Foreskin melanocyte (primary cell): ENCODE measurements at places on chromosomes 11 and 22.

DNA sequence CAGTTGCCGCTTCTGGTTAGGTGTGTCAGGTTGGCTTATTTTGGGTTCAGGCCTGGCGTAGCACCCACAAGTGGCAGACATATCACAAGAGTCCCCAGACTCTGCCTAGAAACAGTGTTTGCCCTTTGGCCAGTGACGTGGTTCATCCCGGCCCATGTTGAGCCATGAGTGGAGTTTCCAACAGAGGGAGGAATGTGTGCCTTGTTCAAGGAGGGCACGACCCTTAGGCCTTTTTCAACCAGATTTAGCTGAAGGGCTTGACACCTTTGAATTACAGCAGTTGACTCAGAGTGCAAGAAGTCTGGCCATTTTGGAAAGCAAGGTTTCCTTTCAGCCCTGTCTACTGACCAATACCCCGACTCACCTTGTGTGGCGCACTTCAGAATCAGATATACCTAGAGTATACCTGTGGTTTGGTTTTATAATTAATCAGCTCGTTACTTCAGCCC, 15.1 kb upstream of the AIFM3 start:
- DNase-seq: no peak

DNA sequence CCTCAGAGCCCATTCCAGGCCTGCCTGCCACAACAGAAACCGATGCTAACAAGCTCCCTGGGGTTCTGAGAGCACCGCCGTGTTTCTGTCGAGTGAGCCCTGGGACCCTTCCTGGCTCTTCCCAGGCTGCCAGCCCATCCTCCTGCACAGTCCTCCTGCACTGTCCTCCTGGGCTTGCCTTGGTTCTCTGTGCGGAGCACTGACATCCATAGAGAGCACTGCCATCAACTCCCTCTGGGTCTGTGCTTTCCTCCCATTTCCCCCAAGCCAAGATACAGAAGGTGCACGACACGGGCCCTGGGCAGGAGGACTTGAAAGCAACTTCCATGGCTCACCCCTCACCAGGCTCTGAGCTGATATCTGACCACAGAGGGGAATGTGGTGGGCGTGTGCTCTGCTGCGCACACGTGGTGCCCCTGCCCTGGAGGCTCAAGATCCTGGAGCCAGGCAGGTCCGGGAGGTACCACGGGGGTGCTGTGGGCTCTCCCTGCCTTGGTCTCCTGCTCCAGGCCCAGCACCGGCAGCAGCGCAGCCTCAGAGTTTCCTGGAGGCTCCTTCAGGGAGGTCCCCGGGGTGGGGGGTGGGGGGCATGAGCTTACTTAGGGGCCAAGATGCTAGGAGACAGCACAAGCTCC, 304.2 kb downstream of the BRD1 start:
- DNase-seq: no peak

DNA sequence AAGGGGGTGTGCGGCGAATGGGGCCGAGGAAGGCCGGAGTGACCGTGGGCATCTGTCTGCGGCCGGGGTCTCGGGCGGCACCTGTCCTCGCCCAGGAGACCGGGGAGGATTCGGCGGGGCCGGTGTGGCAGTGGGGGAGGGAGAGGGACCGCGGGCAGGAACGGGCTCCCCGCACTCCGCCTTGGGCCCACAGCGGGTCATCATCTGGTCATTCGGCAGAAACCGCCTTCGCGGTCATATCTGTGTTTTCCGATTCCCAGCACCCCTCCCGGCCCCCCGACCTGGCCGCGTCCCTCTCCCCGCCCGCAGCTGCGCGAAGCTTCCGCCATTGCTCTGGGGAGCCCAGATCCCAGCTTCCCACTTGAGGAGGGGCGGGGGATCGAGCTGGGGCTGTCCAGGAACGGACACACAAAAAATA, 824 bp upstream of the CBX6 start:
- DNase-seq: no peak

- no peak for DNase-seq
Measured at GRCh38 chr22:31504282-31504681, 7.9 kb downstream of the SFI1 start.

DNA sequence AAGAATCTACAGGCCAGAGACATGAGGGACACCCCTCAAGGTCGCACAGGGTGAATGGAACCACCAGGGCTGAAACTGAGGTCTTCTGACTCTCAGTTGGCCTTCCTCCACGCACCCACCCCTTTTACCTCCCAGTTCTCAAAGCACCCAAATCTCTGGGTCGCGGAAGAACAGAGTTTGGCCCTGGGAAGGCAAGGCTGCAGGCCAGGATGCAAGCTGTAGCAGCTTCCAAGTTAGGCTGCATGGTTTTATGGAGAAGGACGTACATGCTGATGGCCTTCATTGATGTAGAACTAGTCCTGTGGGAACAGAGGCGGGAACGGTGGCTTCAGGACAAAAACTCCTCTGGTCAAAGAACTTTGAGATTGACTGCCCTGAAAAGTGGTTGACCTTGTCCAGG, 143.5 kb upstream of the B3GAT1 start:
- no peak for DNase-seq

GRCh38 chr22:46929710-46930204, 167.3 kb downstream of the TBC1D22A start:
- DNase-seq: no peak

- no peak for DNase-seq
Measured at GRCh38 chr11:126405906-126406305, 50.4 kb downstream of the ST3GAL4 start.

- no peak for DNase-seq
Measured at GRCh38 chr11:35878741-35879140, 65.1 kb upstream of the LDLRAD3 start.

DNA sequence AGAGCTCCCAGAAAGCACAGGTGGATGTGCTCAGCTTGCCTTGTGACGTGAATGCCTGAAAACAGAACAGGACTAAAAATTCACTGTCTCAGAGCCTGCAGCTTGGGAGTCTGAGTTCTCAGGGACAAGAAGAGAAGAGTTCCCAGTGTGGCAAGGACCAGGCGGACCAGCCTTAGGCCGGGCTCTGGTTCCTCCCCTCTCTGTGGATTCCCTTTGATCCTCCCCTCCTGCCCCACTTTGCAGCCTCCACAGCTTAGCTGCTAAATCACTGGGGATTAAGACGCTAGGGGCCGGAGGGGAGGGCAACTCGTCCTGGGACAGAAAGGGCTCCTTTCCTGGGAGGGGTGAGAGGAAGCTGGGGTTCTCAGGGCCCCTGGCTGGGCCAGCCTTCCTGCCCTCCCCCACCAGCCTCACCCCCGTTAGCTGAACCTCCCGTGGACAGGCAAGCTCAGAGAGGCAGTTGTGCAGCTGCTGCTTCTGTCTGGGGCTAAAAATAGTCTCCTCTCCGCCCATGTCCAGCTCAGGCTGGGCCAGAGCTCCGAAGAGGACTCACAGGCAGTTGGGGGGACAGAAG, 29.9 kb upstream of the JAM3 start:
- no peak for DNase-seq

DNA sequence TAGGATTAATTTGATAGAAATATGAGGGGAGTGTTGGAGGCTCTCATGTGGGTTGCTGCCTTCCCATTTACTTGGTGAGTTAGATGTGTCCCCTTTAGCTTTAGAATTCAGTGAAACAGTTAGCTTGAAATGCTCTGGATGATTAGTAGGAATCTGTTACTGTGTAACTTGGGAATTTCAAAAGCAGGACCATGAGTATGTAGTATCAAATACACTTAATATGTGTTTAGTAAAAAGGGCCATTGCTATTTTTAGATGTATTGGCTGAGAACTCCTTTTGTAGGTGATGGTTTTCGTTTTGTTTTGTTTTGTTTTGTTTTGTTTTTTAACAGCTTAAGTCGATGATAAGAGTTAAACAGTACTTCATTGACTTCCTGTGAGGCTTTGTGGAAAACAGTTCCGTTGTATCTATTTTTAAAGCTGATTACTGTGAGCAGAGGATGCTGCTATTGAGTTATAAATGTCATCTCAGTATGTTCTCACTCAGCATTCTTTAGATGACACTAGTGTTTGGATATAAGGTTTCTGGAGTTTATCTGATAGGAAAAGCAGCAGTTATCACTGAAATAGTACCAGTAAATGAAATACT, 53.5 kb downstream of the MCAM start:
- DNase-seq: peak; percentile 62

- DNase-seq: no peak
Measured at GRCh38 chr22:48951836-48952235, 875.8 kb downstream of the BRD1 start.

- DNase-seq: no peak
Measured at GRCh38 chr11:17259519-17259918, 17.0 kb upstream of the NUCB2 start.

DNA sequence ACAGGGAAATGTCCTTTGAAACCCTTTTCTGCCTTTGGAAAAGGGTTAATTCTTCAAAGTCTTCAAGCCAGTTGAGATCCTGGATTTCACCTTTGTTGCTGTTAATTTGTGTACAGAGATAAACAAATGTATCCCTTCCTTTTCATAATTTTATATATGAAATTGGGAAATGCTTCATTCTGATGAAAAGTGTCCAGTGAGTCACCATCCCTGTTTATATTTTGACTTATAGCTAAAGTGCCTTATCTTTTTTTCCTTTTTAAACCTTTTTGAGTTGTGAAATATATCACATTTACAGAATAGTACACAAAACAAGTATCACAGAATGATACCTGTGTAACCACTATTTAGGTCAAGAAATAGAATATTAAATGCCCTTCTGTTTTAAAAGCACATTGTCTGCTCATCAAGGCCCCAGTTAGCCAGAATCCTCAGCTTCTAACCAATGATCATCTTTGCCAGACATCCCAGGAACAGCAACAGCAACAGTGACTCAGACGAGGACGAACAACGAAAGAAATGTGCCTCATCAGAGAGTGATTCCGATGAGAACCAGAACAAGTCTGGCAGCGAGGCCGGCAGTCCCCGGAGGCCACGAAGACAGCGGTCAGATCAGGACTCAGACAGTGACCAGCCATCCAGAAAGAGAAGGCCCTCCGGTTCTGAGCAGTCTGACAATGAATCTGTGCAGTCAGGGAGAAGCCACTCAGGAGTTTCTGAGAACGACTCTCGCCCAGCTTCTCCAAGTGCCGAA, 27.3 kb downstream of the CTR9 start:
- DNase-seq: peak; percentile 41

GRCh38 chr11:122556605-122557004, 98.9 kb upstream of the UBASH3B start:
- peak; percentile 8 for DNase-seq

DNA sequence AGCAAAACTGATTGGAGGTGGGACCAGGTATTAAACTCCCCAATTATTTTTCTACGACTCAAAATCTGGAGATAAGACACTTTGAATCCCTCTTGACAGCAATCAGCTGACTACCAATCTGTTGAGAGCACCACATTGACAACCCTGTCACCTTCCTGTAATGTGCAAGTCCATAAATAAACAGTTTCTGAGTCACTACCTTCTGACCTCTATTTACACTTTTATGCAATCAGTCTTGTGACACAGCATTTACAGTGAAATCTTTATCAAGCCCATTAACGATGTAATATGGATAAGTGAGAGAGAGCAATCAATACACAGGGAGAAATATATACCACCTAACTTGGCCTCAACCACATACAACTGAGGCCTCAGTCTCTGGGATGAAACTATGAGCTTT, 283.7 kb upstream of the ANO5 start:
- no peak for DNase-seq

- DNase-seq: no peak
Measured at GRCh38 chr11:72776844-72777754, 16.7 kb downstream of the STARD10 start.

- no peak for DNase-seq
Measured at GRCh38 chr11:37929100-37929653, 1331.1 kb upstream of the RAG2 start.

GRCh38 chr11:57639321-57640067, 10.2 kb downstream of the YPEL4 start:
- no peak for DNase-seq

- DNase-seq: no peak
Measured at GRCh38 chr11:69467196-69467595, 14.3 kb upstream of the LINC01488 start.

DNA sequence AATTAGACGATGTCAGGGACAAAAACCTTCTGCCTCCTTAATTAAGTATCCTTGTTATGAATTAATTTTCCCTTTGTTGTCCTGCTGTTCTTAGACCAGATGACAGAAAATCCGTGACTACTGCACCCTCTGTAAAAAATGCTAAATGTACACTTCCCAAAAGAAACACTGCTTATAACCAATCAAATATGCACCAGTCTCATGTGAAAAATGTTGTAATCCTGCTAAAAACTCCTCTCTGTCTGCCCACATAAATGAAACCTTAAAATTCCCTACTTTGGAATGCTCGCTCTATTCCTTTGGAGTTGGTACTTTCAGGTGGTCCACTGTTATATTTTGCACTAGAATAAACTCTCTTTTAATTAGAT, 366.8 kb upstream of the CCDC179 start:
- DNase-seq: no peak

DNA sequence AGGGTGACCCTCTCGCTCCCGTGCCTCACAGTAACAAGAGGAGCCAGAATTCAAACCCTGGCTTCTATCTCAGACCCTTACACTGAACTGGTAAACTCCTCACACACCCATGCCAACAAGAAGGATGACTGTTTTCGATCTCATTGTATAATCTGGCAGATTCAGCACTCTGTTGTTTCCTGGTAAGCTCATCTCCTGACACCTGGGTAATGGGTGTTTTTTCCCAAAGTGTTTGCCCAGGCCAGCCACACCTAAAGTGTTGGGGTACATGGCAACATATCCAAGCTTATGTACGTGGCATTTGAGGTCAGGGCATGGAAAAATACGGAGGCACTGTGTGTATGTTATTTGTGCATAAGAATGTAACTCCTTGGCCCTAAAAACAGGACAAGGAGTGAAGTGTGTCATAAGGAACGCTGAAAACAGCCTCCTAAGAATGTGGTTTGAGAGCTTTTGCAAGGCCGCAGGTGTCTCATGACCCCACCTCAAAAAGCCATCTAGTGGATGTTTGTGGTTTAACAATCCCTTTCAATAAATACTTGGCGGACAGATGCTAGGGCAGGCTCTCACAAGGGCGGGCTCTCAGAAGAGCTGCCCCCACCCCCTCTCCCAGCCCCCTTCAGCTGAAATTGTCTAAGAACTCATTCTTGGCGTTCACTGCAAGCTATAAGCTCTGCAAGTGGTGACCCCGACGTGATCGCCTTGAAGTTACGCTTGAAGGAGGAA, at the start of gene MS4A15:
Gene MS4A15 (plus strand): TSS at position 561 of the 726 bp plus-strand sequence. CDS start 6,867 bp downstream, outside the sequence.
- DNase-seq: no peak

DNA sequence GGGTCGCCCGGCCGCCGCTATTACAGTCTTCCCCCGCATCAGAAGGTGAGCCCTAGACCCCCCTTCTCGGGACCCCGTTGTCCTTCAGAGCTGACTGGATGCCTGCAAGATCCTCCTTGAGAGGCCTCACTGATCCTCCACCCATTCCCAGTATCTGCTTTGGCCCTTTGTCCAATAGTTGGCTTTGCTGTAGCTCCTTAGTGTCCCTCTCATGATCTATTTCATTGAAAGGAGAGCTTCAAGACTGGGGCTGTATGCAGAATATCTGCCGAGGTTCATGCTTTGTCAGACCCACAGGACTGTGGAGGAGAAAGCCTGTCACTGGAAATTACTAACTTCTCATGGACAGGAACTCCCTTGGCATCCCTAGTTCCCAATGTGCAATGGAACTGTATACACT, 499 bp downstream of the DLAT start:
- peak; percentile 12 for DNase-seq

DNA sequence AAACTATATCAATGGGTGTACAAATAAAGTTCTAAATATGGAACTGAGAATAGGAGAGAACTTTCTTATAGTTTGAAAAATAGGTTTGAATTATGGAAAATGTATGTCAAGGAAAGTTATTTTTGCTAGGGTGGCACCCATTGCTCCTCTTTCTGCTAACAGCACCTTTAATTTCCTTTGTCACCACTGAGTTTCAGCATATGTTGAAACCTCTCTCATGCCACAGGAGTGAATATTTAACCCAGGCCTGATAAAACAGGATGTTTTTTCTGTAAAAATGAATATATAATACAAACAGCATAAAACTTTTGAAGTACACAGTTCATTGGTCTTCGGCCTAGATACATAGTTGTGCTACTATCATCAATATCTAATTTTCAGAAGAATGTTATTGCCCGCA, 385.5 kb upstream of the ANO5 start:
- no peak for DNase-seq
